ENCODE measurements at places on chromosomes 1 and 21.

DNA sequence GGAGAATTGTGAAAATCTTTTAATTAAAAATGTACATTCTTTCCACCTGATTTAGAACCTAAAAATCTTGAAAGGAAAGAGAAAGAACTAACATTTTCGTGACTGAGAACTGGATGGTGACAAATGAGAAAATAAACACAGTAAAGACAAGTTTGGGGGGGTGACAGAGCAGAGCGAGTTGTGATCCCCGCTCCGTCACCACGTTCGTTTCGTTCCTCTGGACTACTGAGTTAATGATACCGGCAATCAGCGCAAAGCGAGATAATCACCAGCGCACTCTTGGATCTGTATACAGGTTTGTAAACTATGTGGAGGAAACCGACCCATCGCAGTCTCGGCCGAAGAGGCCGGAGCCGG, 31.2 kb upstream of the CFAP126 start:
- no peak for DNase-seq

DNA sequence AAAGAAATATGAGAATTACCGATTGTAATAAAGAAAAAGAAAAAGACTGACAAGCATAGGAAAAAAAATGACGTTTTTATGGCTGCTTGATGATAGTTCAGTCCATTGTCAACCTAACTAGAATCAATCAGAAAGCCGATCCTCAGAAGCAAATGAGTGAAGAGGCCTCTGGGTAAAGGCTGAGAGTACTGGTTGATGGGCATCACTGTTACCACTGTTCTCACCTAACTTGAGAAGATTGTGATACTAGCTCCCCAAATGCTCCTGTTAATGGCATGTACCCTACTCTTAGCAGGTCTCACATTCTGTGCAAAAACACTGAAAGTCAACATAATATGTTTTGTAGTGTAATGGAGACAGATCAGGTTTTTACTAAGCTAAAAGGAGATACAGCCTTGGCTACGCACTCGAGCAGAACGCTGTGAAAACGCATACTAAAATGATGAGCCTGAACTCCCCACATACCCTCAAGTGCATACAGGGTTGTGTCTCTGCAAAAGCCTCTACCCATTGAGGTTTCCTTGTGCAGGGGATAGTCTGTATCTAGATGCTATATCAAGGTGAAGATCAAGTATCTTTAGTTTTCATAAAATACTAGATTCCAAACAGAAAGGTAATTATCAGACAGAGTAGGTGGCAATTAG, 554.6 kb downstream of the SMYD3 start:
- no peak for DNase-seq

DNA sequence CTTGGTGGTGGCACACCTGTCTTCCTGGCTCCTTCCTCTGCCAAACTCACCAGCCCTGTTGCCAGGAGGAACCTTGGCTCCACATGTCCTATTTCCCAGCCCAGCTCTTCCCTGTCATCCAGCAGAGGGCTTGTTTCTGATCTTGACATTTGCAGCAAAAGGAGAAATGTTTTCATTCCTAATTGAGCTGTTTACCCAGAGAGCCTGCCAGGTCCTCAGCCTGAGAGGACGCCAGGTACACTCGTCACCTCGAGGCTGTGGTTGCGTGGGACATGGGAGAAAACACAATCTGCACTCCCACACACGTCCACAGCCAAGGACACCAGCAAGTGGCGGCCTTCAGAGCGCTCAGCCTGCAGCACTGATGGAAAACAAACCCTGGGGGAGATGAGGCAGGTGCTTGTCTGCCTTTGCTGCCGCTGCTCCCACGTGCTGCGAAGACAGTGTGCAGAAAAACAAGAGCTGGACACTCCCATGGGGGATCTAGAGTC, 132.8 kb upstream of the CD34 start:
- no peak for DNase-seq

DNA sequence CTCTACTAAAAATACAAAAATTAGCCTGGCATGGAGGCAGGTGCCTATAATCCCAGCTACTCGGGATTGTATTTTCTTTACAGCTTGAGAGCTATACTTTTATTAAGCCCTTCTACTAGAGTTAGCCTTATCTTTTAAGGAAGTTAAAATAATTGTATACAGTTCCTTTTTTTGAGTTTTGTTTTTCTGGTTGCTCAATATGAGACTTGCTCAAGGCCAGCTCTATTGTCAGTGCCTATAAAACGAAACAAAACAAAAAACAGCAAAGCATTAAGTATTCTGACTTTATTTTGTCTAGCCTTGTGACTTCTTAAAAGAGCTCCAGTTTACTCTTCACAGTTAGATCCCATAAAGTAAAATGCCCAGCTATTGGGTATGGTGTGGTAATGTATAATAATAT, 17.2 kb downstream of the PKN2 start:
- DNase-seq = no peak

All from CD4-positive, alpha-beta T cell (primary cell).